Activated CD8-positive, alpha-beta memory T cell treated with anti-CD3 and anti-CD28 coated beads, Interleukin-2, amount 10 ng/mL, durations not matched to agents 7 days and 5 days (primary cell): ENCODE measurements at places on chromosomes 7 and 10. TPM values are rescaled to one million over a fixed set of nuclear protein-coding genes. Genes with fewer than 3 reads are reported as not detected.
A peak's percentile ranks its signal among the peaks of the same experiment; 100 is the strongest.

DNA sequence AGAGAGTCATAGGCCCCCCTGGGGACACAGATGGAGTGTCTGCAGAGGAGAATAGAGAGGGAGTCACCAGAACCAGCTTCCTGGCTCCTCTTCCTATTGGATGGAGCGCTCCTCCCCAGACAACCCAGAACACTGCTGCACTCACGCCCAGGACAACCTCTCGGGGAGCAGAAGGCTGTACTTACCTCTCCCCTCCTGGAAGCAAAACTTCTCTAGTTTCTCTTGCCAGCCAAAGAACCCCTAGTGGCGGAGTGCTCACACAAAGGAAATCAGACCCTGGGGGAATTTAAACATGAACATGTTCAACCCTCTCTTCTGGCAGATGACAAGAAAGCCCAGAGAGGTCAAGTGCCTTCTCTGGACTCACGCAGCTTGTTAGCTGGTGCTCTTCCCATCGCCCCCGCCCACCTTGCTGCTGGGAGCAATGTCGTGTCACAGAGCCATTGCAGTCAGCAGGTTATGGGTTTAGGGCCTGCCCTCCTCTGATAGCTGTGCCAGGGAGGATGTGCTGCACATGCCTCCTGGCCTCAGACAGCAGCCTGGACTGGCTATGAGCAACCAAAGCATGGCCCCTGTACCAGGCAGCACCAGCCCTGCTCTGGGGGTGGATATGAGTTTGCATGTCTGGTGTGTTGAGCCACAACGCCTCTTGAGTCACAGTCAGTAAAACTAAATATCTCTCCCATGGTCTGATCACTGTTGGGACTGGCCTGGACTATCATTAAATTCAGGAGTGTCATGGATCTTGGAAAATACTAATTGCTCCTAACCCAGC, 84.4 kb downstream of the SLIT1 start:
- DNase-seq: no peak

GRCh38 chr10:70477661-70478162, 855 bp upstream of the PALD1 start:
- DNase-seq: peak; percentile 80

DNA sequence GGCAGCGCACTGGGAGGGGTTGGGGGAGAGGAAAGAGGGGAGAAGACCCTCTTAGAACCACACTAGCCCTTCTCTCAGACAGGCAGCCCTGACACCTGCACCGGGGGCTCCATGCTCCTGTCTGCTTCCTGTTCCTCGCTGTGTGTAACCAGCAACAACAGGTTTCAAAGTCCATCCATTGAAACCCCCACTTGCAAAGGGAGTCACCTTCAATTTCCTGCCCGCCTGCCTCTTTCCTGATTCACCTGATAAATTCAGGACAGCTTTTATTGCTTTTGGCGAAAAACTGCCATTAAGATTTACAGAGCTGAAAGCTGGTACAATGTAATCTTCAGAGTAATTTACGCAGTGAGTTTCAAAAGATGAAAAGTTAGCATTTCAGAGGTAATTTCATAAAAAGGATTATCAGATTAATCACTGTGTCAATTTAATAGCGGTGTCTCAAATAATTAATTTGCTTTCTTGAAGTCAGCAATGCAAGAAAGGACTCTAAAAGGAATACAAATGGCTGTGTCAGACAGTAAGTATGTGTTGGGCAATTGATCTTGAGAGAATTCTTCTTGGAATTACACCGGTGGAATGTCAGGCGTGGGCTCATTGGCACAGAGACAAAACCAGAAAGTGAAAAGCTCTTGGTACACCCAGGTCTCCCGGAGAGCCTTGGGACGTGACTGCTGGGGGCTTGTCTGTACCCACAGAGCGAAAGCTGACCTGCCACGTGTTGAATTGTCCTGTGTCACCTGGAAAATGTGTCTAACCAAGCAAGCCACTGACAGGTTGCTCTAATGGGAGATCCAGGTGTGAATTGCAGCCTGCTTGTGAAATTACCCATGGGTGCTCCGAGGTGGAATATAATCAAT, 60.7 kb downstream of the TMEM209 start:
- no peak for DNase-seq

DNA sequence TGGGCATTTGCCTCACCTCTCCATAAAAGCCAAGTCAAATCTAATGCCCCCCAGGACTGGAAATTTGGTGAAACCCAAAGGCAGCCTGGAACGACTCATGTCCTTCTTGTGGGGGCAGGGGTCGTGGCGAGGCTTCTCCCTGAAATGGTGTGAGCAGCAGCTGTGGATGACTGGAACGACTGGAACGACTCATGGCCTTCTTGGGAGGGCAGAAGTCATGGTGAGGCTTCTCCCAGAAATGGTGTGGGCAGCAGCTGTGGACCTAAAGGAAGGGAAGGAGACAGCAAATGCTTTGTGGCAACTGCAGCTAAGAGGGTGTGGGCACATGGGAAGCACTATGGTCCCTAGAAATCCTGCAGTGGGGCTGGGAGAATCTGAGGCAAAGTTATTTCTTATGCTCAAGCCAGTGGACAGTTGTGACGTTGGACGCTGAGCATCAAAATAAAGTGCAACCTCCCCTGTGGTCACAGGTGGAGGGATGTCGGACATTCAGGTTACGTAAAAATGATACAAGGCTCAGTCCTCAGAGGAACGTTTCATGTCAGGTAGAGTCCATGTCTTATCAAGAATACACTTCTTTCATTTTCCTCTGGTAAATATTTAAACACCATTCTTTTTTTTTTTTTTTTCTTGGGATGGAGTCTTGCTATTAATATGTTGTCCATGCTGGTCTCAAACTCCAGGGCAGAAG, 107.0 kb upstream of the KIF5B start:
- no peak for DNase-seq

- DNase-seq: no peak
Measured at GRCh38 chr7:13416544-13416943, 572.9 kb downstream of the ETV1 start.

- peak; percentile 55 for DNase-seq
Measured at GRCh38 chr7:128398016-128398840, 11.6 kb downstream of the IMPDH1 start.

GRCh38 chr10:124744102-124745050, at the start of gene FAM53B:
Gene FAM53B, minus strand, starts transcription at chr10:124744378. Its CDS starts 37,665 bp downstream, at chr10:124706713.
- DNase-seq: peak; percentile 81

DNA sequence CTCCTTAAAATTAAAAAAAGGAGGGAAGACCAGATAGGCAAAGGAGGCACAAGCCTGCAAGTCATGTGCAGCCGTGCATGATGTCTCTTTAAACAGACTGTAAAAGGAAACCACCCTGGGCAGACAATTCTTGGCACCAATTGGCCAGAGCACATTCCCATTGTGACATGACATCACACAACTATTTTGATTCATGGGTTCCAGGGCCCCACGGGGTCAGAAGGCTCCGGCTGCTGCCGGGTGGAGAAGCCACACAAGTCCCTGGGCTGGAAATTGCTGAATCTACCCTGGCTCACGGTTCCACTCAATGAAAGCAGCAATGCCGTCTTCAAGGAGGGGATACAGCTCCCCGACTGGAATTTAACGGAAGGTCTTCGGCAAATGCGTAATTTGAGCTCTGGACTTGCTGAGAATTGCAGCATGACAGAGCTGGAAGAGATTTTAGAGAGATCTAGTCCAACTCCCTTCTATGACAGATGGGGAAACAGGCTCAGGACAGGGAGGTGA, 140.5 kb downstream of the PRKAG2 start:
- DNase-seq: no peak

GRCh38 chr7:108448584-108449505, 7.4 kb downstream of the NRCAM start:
- no peak for DNase-seq

DNA sequence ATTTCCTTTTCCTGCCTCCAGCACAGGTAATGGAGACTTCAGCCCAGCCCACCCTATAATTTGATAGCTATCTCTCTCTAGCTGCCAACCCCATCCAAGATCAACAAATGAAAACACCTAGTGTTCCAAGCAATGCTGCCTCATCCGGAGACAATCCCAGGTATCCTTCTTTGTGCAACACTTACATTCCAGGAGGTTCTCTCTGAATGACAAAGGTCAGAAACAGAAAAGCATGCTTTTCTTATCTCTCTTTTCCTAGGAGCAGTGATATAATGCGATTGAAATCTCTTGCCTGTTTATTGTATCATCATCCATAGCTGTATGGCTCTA, 699.3 kb downstream of the INHBA start:
- DNase-seq: no peak

ASIC3 gene
- 5.3 TPM for total RNA-seq

TMEM270 gene
- not detected for total RNA-seq
